Stomach (tissue), 19 donors: ENCODE measurements at places on chromosomes 3 and 15.

DNA sequence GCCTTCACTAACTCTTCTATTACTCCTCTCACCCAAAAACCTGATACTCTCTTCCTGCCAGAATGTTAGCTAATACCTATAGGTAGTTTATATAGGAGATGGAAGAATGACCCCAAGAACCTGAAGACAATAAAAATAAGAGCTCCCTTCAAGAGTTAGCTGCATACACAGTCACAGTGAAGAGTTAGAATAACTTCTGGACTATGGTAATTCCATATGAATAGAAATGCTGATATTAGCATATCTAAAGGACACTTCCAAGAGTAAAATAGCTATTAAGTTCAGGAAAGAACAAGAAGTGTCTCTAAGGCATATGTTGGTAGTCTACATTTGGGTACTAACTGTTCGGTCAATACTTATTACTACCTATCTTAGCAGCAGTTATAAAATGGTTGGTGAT is 134.2 kb downstream of the VGLL3 start:
- DNase-seq: no peak

DNA sequence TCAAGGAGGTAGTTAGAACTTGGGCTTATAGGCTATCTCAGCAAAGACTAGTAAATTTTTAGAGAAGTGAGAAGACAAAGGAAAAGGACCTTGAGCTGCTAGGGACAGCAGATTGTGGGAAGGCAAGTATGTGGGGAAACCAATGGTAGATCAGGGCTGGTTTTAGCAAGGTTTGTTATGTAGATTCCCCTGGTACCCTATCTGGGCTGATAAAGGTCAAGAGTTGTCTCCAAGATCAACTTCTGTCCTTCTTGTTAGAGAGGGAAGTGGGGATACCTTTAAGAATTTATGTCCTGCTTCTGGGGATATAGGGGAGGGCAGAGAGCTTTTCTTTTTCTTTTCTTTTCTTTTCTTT is 28.9 kb downstream of the KAT2B start:
- DNase-seq: no peak

DNA sequence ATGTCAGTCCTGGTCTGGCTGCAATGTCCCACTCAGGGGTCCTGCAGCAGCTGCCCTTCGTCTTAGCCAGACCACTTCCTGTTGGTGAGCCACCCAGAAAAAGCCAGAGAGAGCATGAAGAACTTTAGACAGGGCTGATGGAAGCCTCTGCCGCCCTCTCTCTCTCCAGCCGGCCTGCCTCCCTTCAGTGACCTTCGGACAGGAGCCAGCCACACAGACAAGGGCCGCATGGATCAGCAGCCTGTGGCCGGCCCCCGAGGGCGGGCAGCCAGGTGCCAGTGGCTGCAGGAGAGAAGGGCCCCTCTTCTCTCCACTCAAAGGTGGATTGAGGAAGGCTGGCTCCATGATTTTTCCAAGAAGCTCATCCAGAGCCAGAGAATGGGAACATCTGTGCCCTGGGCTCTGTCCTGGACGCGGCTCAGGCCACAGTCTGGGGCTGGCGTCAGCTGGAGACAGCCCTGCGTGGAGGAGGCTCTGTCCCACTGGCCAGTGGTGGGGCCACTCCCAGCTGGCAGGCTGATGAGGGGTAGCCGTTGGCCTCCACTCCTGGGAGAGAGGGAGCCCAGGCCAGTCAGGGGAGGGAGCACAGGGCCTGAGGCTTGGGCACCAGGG is 42.9 kb downstream of the ISG20 start:
- no peak for DNase-seq

DNA sequence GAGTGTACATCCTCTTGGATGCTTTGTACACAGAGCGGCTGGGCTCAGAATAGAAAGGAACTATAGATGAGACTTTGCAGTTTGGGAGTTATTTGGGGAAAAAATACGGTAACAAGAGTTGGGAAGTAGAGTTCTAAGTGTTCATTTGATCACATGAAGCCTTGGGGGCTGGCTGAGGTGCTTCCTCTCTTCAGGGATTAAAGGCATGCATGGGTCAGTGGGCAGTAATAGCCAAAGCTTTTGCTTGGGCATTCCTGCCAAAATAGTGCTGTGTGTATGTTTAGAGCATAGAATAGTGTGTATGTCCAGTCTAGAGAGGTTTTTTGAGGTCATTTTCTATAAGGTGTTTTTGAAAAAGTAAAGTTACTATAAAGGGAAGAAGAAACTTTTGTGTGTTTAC is 12.8 kb downstream of the AKAP13 start:
- no peak for DNase-seq

DNA sequence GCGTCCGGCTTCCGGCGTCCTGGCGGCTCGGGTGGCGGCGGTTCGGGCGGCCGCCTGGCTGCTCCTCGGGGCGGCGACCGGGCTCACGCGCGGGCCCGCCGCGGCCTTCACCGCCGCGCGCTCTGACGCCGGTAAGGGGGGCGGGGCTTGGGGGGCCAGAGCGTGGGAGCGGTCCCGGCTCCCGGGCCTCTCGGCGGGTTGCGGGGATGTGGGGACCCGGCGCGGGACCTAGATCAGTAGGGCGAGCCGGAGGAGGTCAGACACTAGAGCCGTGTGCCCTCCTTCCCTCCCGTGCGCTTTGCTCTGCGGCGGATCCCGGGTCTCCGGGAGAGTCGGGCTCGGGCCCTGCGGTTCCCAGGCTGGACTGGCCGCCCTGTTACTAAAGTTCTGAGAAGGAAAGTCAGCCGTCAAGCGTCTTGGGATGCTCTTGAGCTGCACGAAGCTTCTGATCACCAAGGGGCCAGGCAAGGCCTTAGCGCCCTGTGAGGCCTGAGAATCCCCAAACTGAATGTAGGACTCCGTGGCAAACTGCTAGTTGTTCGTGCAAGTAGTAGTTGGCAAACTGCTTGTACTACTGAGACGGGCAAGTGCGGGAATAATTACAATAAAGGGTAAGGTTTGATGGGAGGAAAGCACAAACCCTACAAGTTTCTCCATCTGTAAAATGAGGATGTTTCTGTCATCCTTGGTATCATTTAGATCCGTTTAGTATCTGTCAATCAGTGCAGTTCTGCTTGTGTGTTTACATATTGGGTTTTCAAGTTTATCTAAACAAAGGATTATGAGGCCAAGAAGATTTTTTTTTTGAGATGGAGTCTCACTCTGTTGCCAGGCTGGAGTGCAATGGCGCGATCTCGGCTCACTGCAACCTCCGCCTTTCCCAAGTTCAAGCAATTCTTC is 587 bp downstream of the PIGX start:
- DNase-seq: peak; percentile 90

DNA sequence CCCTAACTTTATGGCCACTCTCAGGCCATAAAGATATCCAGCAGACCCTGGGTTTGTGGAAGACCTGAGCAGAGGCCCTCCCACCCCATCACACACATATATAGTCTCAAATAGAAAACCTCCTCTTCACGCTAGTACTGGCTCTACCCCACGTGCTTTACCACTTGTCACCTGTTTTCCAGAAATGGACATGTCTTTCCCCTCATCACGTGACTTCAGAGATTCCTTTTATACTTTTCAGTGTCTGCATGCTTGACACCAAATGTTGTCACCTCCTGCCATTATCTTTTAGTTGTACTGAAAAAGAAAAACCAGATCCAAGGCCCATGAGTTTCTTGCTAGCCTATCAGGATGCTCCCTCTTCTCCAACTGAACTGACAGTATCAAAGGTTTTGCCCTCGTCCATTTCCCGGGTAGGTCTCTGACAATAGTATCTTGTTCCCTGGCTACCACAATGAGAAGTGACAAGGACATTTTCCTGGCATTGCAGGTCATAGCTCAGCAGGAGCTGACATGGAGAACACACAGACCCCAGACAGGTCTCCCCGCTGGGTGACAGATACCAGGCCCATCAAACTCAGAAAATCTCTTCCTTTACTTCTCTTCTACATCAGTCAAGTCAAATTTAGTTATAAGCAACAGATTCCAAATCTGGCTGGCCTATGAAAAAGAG is 650.0 kb upstream of the CFAP20DC start:
- no peak for DNase-seq

DNA sequence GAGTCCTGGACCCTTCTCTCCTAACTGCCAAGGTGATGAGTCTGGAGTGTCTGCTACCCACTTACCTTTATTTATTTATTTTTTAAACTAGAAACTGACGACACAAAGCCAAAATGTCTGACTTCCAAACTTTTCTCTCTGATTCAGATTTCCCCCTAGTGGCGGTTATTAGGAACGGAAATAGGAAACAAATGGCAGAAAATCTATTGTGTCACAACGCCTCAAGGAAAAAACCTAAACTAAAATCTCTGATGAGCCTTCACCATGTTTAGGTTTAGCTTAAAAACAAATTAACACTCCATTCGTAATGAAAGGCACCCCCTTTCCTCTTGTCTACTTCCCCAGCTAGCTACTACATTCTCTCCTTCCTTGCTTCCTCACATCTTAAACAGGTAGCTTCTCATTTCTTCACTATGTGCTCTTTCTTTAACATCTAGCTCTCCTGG is 94.0 kb upstream of the MEX3B start:
- no peak for DNase-seq

GRCh38 chr3:70249509-70250160 is 62.8 kb downstream of the MDFIC2 start:
- no peak for DNase-seq

- no peak for DNase-seq
Measured at GRCh38 chr3:9301091-9301490, 51.6 kb upstream of the SRGAP3 start.

DNA sequence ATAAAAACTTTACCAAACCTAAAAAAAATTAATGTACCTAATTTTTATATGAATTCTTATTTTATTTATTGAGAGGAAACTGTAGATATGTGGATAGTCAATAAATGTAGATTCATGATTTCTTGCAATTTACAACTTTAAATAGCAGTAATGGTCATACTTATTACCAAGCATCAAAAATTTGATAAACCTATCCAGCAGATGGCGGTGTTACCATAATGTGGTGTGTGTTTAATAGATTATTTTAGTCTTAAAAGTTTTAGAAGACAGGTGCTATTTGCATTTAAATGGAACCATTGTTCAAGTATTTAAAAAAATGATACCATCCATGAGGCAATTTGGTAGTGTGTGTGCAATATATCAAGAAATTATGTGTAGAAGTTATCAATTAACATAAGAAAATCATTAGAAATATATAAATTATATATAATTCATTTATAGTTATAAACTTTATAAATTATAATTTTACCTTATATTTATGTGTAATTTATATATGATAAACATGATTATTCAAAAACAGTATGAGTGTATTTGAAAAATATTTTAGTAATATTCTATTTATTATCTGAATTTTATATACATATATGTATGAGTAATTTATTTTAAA is 176.0 kb upstream of the BCHE start:
- DNase-seq: peak; percentile 64

- DNase-seq: peak; percentile 84
Measured at GRCh38 chr3:48661501-48662144, 1.1 kb downstream of the CELSR3 start.

DNA sequence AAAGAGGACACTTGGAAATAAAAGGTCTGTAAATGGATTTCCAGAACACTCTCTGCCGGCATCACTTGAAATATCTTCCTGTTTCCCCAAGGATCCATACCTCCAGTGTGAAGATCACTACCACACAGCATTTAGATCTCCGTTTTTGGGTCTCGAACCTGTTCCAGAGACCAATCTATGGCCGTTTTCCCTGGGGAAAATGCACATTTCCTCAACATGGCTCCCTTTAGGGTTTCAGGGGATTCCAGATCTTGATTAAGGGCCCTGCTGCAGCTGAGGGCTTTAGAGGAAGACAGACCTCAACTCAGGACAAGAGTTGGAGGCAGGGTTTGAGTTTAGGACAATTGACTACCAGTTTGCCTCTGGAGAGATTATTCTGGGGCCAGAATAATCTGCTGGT is 2.1 kb downstream of the CTSH start:
- no peak for DNase-seq

DNA sequence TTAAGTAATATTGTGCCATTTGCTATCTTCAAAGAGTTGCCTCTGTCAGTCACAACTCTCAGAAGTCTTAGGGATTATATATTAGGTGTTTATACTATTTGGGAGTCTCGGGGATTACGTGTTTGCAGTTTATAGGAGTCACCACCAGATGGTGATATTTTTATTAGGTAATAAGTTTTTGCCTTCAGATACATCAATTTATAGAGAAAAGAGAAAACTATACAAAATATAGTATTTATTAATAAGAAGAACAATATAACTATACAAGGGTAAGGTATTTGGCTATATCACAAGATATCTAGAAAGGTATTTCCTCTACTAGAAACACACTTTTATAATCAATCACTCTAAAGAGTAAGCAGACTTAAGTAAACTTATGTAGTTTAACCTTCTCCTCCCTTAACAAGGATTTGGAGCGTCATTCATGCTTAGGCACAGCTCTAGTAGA is 10.7 kb upstream of the DHX36 start:
- peak; percentile 51 for DNase-seq

- DNase-seq: no peak
Measured at GRCh38 chr15:34652726-34653033, 69.2 kb upstream of the GOLGA8B start.

DNA sequence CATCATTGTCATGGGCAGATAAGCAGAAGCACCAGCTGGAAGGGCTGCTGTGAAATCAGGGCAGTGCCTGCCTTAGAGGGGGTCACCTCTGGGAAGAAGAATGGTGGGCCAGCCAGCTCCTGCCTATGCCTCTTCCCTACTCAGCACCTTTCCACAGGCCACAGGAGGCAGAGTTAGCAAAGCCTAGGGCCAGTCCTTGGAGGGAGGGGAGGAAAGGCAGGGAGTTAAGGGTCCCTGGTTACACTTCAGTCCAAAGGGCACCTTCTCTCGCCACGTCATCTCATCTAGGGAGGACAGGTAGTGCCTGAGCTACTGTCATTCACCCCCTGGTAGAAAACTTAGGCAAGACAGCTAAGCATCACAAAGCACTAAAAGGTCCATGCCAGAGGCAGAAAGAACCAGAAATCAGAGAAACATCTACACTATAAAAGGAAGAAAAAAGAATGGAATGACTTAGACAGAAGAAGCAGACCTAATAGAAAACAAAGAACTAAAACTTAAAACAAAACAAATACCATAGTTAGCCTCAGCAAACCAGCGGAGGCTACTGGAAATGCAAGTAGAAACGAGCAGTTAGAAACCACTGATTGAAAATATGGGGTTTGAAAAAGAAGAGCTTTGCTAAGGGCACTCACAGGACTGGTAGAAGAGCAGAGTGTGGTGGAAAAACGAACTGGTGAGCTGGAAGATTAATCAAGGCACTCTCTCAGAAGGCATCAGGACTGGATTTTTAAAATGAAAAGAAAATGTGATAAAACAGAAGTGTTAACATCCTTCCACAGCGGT is 84.2 kb downstream of the OSBPL10 start:
- DNase-seq: no peak

GRCh38 chr3:33115024-33115768 is 1.4 kb downstream of the CRTAP start:
- peak; percentile 75 for DNase-seq

GRCh38 chr3:119579366-119580066 is at the start of gene ADPRH:
Gene ADPRH, plus strand, starts transcription at chr3:119579492. Its CDS starts 2,678 bp downstream, at chr3:119582170.
- peak; percentile 95 for DNase-seq

GRCh38 chr15:99504823-99505551 is 60.8 kb upstream of the MEF2A start:
- no peak for DNase-seq

GRCh38 chr3:9239680-9240079 is 9.8 kb downstream of the SRGAP3 start:
- DNase-seq: no peak

GRCh38 chr3:19254189-19254588 is 105.9 kb downstream of the KCNH8 start:
- DNase-seq: no peak
